Right atrium auricular region (tissue), 2 donors: ENCODE measurements at places on chromosomes 6 and 20. TPM values are rescaled to one million over a fixed set of nuclear protein-coding genes. Genes with fewer than 3 reads are reported as not detected.

CRISP2 gene
- not detected for total RNA-seq

KCNQ2 gene
- total RNA-seq, result not detected

DNA sequence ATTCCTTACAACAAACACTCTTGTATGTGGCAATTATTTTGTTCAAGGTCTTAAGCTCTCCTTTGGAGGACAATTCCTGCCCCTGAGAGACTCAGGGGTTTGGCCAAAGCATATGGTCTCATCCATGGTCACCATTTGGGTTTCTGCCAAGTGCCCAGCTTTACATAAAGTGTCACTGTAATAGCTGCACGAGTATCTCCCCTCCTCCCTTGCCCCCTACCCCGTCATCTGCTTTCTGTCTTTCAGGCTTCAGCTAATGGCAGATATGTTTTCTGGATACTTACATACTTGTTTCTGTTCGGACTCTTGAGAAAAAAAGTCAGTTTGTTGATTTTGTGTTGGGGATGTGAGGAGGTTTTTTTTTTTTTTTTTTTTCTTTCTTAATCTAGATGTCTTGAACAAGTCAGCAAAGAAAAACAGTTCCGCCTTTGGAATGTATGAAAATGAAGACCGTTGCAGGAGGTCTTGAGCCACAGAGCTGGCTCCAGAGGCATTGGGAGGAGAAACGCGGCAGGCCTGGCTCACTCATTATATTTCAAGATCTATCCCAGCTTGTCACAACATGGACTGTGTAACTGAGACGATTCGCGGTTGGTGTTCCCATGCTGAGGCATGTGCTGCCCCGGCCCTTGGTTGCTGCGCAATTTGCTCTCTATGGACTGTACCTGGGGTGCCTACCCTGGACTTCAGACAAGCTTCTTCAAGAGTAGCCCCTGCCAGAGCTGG is 32.6 kb upstream of the STX16 start:
- no peak for DNase-seq

DNA sequence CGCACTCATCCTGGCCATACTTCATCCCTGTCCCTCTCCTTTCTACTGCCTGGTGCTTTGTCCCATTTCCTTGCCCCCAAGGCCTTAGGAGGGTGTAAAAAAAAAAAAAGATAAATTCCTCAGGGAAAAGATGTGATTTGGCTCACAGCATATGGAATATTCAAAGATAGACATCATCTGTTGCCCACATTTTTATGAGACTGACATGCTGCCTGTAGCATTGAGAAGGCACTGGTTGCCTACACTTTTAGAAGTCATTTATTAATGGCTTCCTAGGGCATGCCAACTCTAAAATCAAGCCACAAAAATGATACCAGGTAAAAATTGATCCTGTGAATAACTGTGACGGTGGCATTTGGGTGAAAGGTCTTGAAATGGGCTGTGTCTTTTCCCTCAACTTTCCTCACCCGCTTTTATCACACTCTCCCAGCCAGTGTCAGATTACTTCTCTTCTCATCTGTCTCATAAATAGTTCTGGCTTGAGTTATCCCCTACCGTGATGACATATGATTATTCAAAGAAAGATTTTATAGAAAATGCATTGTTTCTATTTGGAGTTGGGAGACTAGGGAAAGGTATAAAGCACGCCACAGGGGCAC is 139.4 kb downstream of the CARMIL1 start:
- DNase-seq, result no peak

GRCh38 chr6:6283746-6284145 is 36.7 kb downstream of the F13A1 start:
- DNase-seq, result no peak

- DNase-seq, result no peak
Measured at GRCh38 chr6:151275566-151275965, 35.8 kb downstream of the AKAP12 start.
